ENCODE measurements at places on chromosomes 7 and 10. TPM values are rescaled to one million over a fixed set of nuclear protein-coding genes. Genes with fewer than 3 reads are reported as not detected.

The ARMS2 gene
- not detected for total RNA-seq

- no peaks in the 10 kb centered on the region for H3K36me3 ChIP-seq
- H3K4me1 ChIP-seq, result no peaks in the 10 kb centered on the region
- H3K4me3 ChIP-seq, result no peak overlapping the region
- no peak overlapping the region for H3K27ac ChIP-seq
- DNase-seq, result no peak
These were observed 203.9 kb upstream of the PCLO start for GRCh38 chr7:83366629-83367028.

GRCh38 chr7:157395206-157395605, 58.4 kb downstream of the DNAJB6 start:
- peaks cover 65% of the 10 kb centered on the region for H3K36me3 ChIP-seq
- DNase-seq, result no peak
- H3K27me3 ChIP-seq, result no peaks in the 10 kb centered on the region
- H3K27ac ChIP-seq, result no peak overlapping the region
- no peak overlapping the region for H3K4me3 ChIP-seq
- H3K4me1 ChIP-seq, result peaks cover 10% of the 10 kb centered on the region

DNA sequence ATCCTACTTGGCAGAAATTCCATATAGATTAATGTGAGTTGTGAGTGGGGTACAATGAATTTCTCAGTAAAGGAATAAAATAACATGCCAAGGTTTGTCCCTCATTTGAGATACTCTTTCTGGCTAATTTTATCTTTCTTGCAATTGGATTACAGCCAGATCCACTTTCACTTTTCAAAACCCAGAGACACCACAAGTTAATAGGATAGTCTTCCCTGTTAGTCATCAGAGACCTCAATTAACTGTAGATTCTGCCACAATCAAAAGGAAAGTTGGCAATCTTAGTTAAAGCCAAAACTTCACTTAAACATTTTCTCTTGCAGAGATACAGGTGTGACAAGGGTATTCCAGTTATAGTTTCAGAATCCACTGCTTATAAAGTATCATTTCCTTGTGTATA, 91.4 kb upstream of the PHYHIPL start:
- DNase-seq, result no peak
- H3K27me3 ChIP-seq, result no peaks in the 10 kb centered on the region
- H3K4me1 ChIP-seq, result peaks cover 4% of the 10 kb centered on the region

The APBB1IP gene
- total RNA-seq, result 1.2 TPM

GRCh38 chr7:8418629-8419245, 14.7 kb upstream of the NXPH1 start:
- H3K4me1 ChIP-seq, result no peaks in the 10 kb centered on the region
- H3K27ac ChIP-seq, result no peak overlapping the region
- H3K4me3 ChIP-seq, result no peak overlapping the region
- no peaks in the 10 kb centered on the region for H3K27me3 ChIP-seq
- H3K36me3 ChIP-seq, result no peaks in the 10 kb centered on the region
- peak; percentile 49 for DNase-seq

GRCh38 chr10:129881641-129882040, 82.4 kb downstream of the EBF3 start:
- H3K27me3 ChIP-seq, result no peaks in the 10 kb centered on the region
- no peak overlapping the region for H3K27ac ChIP-seq
- DNase-seq, result no peak

GRCh38 chr10:55410415-55410885, 609.4 kb upstream of the PCDH15 start:
- H3K36me3 ChIP-seq, result no peaks in the 10 kb centered on the region
- DNase-seq, result no peak
- H3K27ac ChIP-seq, result no peak overlapping the region
- peaks cover 9% of the 10 kb centered on the region for H3K4me1 ChIP-seq
- H3K4me3 ChIP-seq, result no peak overlapping the region
- H3K27me3 ChIP-seq, result no peaks in the 10 kb centered on the region

DNA sequence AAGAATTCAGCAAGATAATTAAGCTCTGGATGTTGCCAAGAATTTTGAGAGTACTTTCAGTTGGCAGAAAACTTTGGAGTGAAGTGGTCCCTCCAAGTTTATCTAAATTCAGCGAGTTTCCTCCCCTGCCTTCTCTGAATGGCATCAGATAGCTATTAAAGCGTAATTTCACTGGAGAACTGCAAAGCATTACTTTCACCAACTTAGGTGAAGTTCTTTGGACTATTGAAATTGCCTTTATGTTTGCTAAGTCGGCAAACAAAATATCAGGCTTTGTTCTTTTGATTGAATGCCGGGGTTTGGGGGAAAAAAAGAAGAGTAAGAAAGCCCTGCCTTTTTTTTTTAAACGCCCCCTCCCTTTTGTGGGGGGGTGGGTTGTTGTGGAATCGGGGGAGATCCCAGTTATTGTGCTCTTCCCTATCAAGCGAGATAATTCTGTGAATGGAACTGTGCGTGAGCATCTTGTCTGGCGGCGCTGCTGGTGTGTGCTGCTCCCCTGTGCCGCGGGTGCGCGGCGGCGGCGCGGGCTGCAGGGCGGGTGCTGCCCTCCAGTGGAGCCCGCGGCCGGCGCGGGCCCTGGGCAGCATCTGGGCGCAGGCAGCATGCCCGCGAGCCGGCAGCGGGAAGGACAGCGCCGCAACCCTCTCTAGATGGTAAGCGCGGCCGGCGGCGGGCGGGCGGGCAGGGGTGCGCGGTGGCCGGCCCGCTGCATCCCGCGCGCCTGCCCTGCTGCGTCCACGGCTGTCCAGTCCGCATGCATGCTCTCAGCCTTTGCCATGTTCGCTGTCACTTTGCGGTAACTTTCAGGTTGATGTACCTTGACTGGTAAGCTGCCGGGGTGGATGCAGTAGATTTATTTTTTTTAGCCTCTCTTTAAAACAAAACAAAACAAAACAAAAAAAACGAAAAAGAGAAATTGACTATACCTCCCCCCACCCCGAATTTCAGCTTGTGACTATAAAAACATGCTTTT, 176.5 kb downstream of the TCF7L2 start:
- H3K27me3 ChIP-seq, result no peaks in the 10 kb centered on the region
- H3K4me3 ChIP-seq, result peak overlapping the region; percentile 35
- peak; percentile 92 for DNase-seq
- H3K36me3 ChIP-seq, result no peaks in the 10 kb centered on the region

The ARHGAP22 gene
- not detected for total RNA-seq

DNA sequence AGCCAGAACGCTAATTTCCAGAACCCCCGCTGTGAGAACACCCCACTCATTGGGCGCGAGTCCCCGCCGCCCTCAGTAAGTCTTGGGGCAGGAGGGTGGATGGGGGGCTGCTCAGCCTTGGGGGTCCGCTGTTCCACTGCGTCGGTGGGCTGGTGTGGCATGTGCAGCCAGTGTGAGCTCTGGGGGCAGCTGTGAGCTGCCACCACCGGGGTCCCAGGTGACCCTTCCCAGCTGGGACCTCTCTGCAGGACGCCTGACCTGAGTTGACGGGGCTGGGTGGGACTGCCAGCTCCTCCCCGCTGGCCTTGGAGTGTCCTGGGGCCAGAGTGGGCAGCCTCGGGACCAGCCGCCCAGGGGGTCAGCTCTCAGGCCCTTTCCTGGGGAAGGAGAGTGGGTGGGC, 27.2 kb downstream of the TTYH3 start:
- DNase-seq, result no peak
- no peak overlapping the region for H3K4me3 ChIP-seq
- H3K4me1 ChIP-seq, result peaks cover 18% of the 10 kb centered on the region
- H3K36me3 ChIP-seq, result peaks cover 68% of the 10 kb centered on the region

DNA sequence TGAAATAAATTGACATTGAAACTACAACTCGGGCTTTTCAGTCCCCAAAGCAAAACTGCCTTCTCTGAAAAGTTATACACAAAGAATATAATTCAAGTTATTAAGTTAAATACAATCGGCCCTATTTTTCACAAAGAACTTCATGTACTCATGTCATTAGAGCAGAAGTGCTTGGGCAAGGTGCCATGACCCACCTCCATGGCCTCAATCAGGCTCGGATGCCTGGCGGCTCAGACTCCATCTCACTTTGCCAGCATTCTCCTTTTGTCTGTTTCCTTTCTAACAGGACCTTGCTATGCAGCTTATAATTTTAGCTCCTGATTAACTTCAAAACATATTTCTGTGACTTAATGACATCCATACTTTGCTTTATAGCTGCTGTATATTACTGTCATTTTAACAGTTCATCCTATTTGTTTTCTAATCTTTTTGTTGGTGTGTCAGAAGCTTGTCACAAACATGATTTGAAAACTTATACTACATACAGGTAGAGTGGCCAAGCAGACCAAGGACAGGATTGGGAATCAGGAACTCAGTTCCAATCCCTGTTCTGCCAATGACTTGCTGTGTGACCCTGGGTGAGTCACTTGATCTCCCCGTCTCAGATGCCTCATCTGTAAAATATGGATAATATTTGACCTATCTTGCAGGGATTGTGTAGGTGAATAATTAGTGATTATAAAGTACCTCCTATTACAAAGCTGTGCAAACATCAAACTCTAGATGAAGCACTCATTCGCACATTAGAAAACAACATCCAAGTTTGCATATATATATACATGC, 60.8 kb upstream of the ITGA8 start:
- no peak overlapping the region for H3K4me3 ChIP-seq
- no peaks in the 10 kb centered on the region for H3K27me3 ChIP-seq
- H3K36me3 ChIP-seq, result peaks cover 9% of the 10 kb centered on the region
- DNase-seq, result peak; percentile 24
- H3K27ac ChIP-seq, result no peak overlapping the region
- H3K4me1 ChIP-seq, result no peaks in the 10 kb centered on the region

- no peak for DNase-seq
- H3K36me3 ChIP-seq, result no peaks in the 10 kb centered on the region
- no peaks in the 10 kb centered on the region for H3K27me3 ChIP-seq
- H3K27ac ChIP-seq, result no peak overlapping the region
- H3K4me1 ChIP-seq, result peaks cover 8% of the 10 kb centered on the region
These were observed 86.8 kb downstream of the SEMA3C start for GRCh38 chr7:80832006-80832405.

GRCh38 chr7:120079704-120080103, 193.3 kb upstream of the KCND2 start:
- H3K4me1 ChIP-seq, result no peaks in the 10 kb centered on the region
- H3K36me3 ChIP-seq, result no peaks in the 10 kb centered on the region
- H3K27ac ChIP-seq, result no peak overlapping the region
- no peak overlapping the region for H3K4me3 ChIP-seq
- DNase-seq, result no peak
- H3K27me3 ChIP-seq, result no peaks in the 10 kb centered on the region

GRCh38 chr10:21495002-21495751, 30.3 kb downstream of the SKIDA1 start:
- no peaks in the 10 kb centered on the region for H3K36me3 ChIP-seq
- H3K4me3 ChIP-seq, result peak overlapping the region; percentile 73
- peaks cover 44% of the 10 kb centered on the region for H3K4me1 ChIP-seq

GRCh38 chr7:37713613-37714012, 30.0 kb downstream of the GPR141 start:
- no peaks in the 10 kb centered on the region for H3K27me3 ChIP-seq
- H3K27ac ChIP-seq, result no peak overlapping the region
- no peak for DNase-seq
- no peaks in the 10 kb centered on the region for H3K4me1 ChIP-seq
- no peaks in the 10 kb centered on the region for H3K36me3 ChIP-seq

The PTPRN2 gene
- 68.3 TPM for total RNA-seq

DNA sequence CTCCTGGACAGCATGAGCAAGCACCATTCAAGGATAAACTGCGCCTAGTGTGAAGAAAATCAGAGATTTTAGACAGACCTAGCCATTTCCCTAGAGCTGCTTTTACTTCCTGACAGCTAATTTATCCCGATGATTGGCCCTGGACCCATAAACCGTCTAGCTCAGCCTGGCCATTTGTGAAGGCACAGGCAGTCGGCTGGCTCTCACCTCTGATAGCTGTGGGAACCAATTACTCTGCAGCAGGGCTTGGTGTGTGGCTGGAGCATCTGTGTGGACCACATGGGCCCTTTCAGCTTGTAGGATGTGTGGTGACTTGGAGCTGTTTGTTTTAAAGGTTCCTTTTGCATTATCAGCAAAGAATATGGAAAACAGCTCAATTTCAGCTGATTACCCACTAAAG, 111.1 kb upstream of the NPY start:
- no peaks in the 10 kb centered on the region for H3K4me1 ChIP-seq
- H3K27ac ChIP-seq, result no peak overlapping the region
- no peak overlapping the region for H3K4me3 ChIP-seq
- no peaks in the 10 kb centered on the region for H3K27me3 ChIP-seq

DNA sequence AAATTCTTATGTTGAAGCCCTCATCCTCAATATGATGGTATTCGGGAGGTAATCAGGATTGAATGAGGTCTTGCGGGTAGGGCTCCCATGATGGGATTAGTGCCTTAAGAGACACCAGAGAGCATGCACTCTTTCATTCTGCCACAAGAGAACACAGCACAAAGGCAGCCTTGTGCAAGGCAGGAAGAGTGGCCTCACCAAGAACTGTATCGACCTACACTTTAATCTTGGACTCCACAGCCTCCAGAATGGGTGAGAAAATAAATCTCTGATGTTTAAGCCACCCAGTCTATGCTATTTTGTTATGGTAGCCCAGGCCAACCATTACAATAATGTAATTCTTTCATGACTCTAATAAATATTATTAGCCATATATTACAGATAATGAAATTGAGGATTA, 8.4 kb downstream of the SEM1 start:
- no peaks in the 10 kb centered on the region for H3K36me3 ChIP-seq
- no peak overlapping the region for H3K27ac ChIP-seq
- no peaks in the 10 kb centered on the region for H3K27me3 ChIP-seq
- peaks cover 36% of the 10 kb centered on the region for H3K4me1 ChIP-seq
- no peak for DNase-seq

- H3K36me3 ChIP-seq, result no peaks in the 10 kb centered on the region
- no peaks in the 10 kb centered on the region for H3K4me1 ChIP-seq
- peaks cover 20% of the 10 kb centered on the region for H3K27me3 ChIP-seq
- H3K27ac ChIP-seq, result no peak overlapping the region
- no peak overlapping the region for H3K4me3 ChIP-seq
- DNase-seq, result no peak
These were observed 163.9 kb downstream of the USP6NL start for GRCh38 chr10:11447586-11447985.
